Right forelimb (tissue), 1 donor: ENCODE measurements at places on chromosomes 2 and 18.

DNA sequence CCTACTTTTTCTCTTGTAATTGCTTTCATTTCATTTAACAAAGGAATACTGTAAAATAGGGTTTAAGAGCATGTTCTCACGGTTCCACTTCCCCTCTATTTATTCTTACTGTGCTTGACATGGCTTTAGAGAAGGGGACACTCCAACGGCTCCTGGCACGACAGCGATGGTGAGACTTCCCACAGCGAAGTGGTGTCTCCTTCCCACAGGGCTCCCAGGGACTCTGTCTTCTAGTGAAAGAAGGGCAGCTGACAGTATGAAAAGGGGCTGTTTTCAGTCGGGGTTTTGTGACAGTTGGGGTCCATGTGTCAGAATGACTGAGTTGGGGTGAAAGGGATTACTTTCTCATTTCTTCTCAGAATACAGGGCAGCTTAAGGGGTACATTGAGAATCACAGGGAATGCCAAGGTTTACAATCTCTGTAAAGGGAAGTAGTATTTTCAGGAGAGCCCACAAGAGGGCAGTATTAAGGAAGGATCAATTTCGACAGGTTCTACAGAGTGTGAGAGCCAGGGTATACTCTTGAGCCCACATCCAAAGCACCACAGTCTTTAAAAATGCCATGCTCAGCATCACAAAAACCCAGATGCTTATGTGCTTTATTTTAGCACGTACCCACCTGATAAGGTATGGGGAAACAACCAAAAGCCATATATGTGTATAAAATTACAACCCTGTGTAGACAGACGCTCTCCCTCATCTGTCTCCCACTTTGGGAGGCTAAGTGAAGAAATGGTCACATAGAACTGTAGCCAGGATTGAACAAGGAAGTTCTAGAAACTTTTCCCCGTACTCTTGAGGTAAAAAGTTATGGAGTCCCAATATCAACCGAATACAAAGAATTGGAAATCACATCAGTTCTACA is 31.3 kb upstream of the RAPGEF4 start:
- DNase-seq = no peak

DNA sequence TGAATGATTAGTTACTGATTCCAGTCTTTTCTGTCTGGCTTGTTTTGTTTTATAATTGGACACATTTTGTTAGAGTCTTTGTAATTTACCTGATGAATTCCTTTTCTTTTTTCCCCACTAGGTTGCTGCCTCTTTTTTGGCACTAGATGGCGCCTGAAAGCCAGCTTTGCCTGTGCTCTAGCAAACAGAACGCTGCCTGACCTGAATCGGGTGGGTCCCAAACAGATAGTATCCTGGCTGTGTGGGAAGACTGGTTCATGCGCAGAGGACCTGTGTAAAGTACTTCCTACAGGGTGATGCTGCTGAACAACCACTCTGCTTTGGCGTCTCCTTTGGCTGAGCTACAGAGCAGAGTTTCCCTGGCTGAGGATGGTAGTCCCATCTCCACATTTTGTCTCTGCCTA is 288.2 kb downstream of the IKZF2 start:
- DNase-seq = no peak

DNA sequence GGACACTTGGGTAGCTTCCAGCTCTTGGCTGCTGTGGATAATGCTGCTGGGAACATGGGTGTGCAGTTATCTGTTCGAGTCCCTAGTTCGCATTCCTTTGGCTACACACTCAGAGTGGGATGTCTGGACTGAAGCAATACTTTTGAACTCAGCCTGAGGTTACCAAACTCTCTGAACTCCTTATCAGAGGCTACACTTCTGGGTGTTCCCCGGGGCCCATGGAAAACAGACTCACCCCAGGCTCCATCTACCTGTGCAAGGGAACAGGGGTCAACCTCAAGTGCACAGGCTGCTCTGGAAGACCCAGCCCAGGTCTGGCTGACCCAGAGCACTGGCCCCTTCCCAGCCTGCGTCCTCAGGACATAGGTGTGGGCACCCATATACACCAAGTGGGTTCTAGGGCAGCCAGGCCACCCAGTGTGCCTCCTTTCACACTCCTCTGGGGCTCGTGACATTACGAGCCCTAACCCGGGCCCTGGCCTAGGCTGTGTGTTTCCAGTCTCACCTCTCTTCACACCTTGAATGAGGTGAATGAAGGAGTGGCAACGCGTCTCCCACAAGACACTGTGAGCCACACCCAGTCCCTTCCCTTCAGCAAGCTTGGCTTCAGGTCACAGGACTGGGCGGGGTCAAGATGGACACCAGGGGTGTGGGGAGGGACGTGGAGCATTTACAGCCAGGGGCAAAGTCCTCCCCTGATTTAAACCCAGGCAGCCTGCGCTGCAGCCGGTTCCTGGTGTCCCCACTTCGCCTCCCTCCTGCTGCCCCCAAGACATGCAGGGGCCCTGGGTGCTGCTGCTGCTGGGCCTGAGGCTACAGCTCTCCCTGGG is at the start of gene ALPI:
Gene ALPI (plus strand): TSS at position 728 of the 830 bp plus-strand sequence. CDS start 47 bp downstream, at position 775.
- DNase-seq = no peak

DNA sequence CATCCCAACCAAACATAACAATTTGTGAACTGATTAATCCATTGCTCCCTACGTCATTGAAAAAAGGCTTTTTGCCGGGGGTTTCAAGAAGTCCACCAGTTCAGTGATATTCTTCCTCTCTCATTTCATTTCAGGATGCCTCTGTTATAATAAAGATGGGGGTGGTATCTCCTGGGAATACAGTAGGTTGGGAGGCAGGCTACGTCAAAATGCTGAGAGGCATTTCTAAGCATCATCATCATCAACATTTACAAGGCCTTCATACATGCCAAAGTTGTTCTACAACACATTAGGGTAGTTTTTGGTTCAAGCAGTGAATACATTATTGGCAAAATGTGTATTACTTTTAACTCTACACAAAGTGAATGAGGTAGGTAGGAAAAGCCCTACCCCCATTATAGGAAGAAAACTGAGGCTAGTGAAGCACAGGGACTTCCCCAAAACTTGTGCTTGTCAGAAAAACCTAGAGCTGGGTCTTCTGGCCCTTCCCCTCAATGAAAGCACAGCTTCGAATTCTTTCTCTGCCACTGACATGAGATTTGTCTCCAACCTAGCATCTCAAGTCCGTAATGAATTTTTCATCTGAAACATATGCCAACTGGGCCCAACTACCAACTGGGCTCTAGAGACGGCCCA is 11.3 kb downstream of the OSR1 start:
- no peak for DNase-seq

DNA sequence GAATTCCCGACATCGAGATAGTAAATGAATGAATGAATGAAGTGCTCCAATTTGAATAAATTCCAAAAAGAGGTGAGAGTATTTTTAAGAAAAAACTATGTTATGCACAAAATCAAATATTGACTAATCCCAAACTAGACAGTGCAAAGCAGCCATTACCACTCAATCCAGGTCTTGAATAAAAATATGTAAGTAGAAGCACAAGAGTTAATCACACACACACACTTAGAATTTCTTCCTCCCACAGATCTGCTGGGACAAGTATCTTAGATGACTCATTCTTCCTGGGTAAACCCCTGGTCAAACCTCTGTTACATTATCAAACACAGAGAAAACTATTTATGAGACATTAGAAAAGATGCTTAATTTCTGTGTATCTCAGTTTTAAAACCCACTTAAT is 102.0 kb downstream of the PLA2R1 start:
- DNase-seq = no peak

GRCh38 chr2:207288628-207289027 is 122.9 kb upstream of the KLF7 start:
- DNase-seq = no peak

DNA sequence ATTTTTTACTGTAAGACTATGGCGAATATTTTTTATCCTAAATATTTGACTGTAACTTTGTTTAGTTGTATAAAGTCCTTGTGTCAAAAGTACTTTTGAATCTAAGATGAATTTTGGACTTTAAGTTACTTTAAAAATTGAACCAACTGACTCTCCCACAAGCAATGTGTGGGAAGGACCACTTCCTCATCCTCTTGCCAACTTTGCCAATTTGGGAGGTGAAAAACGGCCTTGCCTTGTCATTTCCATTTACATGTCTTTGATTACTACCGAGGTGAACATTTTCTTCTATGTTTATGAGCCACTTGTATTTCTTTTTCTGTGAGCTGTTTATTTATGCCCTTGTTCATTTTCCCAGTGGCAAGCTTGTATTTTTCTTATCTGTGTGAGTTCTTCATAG is 12.8 kb upstream of the MSGN1 start:
- DNase-seq = no peak
